Hematopoietic multipotent progenitor cell treated with erythropoietin and hydrocortisone succinate and interleukin-3 and kit ligand, for 4 days (in vitro differentiated cells): ENCODE measurements at places on chromosomes 5 and 9.

GRCh38 chr9:123482295-123482968 lies 126.4 kb downstream of the CRB2 start:
- DNase-seq, result no peak

GRCh38 chr9:126783949-126784348 lies 20.9 kb upstream of the ZBTB43 start:
- no peak for DNase-seq

DNA sequence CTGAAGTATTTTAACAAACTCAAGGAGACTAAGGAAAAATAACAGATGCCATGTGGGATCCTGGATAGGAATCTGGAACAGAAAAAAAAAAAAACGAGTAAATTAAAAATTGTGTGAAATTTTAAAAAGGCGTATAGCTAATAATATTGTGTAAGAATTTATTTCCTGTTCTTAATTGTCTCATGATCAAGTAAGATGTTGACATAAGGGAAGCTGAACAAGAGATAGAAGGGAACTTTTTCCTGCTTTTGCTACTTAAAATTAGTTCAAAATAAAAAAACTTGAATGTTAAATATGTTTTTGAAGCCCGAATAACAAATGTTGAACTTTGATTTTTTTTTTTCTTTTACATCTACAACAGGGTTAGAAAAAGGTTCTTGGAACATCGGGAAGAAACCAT lies 10.5 kb downstream of the SNAPC3 start:
- peak; percentile 41 for DNase-seq

GRCh38 chr5:136511046-136511445 lies 145.7 kb upstream of the TRPC7 start:
- peak; percentile 18 for DNase-seq

- no peak for DNase-seq
Measured at GRCh38 chr5:125152461-125153189, 406.2 kb upstream of the ZNF608 start.

- DNase-seq, result peak; percentile 72
Measured at GRCh38 chr5:80399526-80400239, 8.2 kb upstream of the ZFYVE16 start.

- no peak for DNase-seq
Measured at GRCh38 chr5:171246231-171246630, 62.8 kb upstream of the TLX3 start.

GRCh38 chr5:4977416-4978110 lies 162.6 kb upstream of the ADAMTS16 start:
- DNase-seq, result no peak

DNA sequence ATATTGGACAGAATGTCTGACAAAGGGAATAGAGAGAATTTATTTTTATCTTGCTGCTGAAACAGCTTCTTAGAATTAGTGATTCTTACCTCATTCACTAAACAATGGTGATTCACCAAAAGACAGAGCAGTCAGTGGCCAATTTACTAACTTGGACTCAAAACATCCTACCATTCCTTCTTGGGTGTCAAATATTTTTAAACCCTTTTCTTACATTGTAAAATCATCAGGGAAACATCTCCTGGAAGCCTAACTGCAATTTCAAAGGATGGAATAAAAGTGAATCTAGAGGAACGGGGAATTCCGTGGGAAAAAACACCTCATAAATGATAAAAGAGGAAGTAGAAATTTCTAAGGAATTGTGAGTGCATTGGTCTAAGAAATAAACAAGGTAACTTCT lies 97.7 kb downstream of the LHFPL2 start:
- no peak for DNase-seq

DNA sequence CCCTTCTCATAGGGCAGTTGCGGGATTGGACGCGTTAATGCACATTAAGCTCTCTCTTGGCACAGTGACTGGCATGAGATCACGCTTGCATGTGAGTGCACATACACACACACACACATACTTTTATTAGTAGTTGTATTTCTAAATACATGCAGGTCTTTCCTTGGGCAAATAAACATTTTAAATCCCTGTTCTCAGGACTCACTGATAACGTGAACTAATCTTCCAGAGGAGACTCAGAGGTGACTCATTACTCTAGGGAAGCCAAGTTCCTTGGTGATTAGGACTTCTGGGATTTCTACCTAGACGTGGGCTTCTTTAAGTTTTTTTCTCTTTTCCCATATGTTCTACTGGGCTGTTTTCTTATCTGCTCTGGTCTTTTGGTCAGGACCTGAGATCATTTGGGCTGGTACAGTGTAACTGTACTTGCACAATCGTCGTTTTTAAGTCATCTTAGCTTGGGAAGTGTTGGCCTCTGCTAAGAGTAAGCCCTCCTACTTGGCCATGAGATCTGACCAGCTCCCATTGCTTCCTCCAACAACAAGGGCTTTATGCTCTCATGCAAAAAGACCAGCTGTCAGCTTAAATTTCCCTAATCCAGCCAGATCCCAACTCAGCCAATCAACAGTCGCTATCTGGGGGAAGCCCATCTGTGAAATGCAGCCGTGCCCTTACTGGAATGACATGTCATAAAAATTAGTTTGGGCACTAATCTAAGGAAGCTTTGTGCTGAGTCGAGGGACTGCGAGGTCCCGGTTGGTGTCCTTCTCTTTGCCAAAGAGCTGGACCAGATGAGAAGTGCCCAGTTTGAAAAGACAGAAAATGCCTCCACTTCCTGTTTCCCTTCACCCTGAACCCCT lies 176.4 kb upstream of the ANKRD55 start:
- DNase-seq, result no peak

GRCh38 chr9:8025551-8025950 lies 226.0 kb upstream of the DMAC1 start:
- no peak for DNase-seq

GRCh38 chr9:95752129-95752731 lies 123.3 kb upstream of the ERCC6L2 start:
- no peak for DNase-seq

DNA sequence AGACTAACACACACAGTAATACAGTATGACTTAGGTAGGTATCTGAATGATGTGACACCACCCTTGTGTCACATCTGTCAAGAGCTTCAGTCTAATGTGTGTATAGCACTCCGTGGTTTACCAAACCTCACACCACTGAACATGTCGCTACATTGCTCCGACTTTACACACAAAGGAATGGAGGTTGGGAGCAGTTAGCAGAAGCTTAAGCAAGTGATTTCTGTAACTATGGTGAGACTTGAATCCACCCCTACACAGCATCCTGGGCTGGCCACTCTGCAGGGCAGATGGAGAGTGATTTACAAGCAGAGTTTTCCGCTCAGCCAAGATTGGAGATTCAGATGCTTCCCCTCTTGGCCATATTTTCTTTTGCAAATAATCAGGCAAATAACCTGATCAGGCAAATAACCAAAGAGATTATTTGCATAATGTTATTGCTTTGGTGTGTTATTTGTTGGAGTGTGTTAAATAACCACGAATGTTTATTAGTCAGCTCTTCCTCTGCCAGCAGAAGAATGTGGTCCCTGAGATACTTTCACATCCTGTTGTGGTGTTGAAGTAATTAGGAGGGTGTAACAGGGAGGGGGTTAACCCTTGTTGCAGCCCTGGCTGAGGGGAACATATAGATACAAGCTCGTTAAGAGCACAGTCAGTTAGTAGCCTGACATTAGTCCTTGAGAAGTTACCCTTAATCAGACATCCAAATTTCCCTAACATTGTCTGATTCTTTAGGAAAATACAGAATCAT lies 92.8 kb downstream of the SNX18 start:
- DNase-seq, result peak; percentile 67

DNA sequence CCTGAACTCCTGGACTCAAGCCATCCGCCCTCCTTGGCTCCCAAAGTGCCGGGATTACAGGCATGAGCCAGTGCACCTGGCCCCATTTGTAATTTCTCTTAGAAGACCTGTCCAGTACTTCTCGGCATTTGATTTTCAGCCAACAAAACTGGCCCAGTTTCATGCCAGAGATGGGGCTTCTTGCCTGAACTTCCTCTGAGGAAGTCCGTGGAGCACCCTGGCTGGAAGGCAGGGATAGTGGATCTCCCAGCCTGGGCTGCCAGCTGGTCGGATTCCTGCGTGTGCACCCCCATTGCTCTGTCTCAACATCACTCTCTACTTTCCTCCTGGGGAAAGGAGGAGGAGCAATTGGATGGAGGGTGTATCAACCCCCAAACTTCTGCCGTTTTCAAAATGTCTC lies 39.0 kb downstream of the FAM78A start:
- peak; percentile 27 for DNase-seq

DNA sequence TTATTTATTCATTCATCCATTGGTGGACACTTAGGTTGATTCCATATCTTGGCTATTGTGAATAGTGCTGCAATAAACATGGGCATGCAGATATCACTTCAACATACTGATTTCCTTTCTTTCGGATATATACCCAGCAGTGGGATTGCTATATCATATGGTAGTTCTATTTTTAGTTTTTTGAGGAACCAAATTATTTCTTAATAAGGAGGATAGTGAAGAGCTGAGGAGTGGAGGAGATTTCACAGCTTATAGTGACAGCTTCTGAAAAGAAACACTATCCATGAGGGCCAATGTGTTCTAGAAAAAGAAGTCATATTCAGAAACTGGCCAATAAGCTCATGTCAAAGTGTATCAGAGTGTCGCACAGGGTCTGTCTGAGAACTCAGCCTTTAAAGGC lies 183.3 kb downstream of the SEC61B start:
- no peak for DNase-seq

DNA sequence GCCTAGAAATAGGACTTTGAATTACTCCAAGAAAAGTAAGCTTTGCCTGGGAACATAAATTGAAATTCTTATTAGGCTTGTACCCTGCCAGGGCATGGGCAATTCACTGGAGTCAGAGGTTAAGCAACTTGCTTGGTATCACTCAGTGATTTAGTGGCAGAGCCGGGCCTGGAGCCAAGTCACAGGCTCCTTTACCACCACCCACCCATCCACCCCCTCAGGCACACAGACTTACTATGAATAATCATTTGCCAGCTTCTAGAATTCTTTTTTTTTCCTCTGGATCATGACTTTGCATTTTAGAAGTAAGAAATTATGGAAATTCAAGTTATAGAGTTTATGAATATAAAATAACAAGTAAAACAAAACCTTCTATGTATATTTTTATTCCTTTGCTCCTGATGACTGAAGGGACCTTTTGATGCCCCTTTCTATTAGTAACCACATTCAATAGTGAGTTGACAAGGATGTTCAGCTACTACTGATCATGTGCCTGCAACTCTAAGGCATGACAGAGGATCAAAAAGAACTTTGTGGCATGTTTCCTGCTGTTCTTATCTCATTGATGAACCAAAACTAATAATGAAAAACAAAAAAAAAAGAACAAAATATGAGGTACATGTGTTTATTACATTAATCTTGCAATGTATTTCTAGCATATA lies 614.7 kb downstream of the TLR4 start:
- DNase-seq, result peak; percentile 3

DNA sequence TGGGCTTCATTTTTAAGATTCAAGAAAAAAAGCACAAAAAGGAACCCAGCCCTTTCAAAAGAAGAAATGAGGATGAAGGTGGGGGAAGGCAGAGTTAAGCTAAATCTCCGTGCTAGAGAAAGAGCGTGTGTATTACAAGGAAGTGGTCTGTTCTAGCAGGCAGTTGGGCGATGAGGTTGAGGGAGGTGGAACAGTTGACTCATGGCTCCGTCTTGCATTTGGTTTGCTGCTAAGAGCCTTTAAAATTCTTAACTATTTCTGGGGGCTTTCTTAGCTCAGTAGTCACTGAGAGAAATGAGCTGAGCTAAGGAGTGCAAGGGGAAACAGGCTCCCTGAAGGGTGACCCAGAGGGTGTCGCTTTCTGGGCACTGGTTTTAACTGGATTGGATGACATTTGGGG lies 117.4 kb downstream of the GCNT1 start:
- peak; percentile 95 for DNase-seq

DNA sequence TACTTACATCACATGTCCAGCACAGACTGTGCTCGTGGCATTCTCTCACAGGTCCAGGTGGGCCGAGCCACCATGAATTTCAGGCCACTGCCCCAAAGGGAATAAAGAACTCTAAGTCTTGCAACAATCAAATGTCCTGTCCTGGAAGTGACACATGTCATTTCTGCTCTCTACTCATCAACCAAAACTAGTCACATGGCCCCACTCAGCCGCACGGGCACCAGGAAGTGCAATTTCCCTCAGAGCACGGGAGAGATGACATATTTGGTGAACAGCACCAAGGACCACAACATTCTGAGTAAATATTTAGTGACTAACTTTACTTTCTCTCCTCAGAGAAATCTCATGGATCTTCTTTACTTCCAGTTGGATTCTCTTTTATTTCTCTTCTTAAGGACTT lies 131.1 kb upstream of the TUT7 start:
- DNase-seq, result peak; percentile 8

- DNase-seq, result no peak
Measured at GRCh38 chr5:137753691-137754187, 424 bp downstream of the HNRNPA0 start.

- DNase-seq, result peak; percentile 83
Measured at GRCh38 chr5:96344678-96345577, 88.1 kb downstream of the PCSK1 start.

- DNase-seq, result no peak
Measured at GRCh38 chr5:123997462-123998215, 485.7 kb downstream of the CSNK1G3 start.
